COLO829 (cell line): ENCODE measurements at places on chromosomes 6 and 20.

GRCh38 chr6:167697316-167697715, 129.4 kb upstream of the AFDN start:
- no peak for DNase-seq

DNA sequence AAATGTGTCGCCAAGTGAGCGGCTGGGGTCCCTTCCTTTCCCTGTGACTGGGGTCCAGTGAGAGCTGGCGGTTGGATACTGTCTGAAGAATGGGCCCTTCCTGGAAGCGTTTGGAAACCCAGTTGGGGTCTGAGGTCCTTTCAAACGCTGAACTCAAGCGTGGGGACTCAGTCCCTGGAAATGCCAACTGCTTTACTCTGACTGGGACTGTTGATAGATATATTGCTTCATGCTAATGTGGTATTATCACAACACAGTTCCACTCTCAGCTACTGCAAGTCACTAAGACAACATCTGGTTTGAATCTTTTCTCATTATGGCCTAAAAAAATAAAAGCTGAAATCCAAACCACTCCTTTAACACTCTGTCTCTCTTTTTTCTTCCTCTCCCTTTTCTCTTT, 23.7 kb upstream of the PSMF1 start:
- no peak for DNase-seq

- no peak for DNase-seq
These were observed 101.9 kb upstream of the NAA20 start for GRCh38 chr20:19915111-19915798.

GRCh38 chr6:47335466-47335865, 25.8 kb upstream of the TNFRSF21 start:
- DNase-seq: no peak

DNA sequence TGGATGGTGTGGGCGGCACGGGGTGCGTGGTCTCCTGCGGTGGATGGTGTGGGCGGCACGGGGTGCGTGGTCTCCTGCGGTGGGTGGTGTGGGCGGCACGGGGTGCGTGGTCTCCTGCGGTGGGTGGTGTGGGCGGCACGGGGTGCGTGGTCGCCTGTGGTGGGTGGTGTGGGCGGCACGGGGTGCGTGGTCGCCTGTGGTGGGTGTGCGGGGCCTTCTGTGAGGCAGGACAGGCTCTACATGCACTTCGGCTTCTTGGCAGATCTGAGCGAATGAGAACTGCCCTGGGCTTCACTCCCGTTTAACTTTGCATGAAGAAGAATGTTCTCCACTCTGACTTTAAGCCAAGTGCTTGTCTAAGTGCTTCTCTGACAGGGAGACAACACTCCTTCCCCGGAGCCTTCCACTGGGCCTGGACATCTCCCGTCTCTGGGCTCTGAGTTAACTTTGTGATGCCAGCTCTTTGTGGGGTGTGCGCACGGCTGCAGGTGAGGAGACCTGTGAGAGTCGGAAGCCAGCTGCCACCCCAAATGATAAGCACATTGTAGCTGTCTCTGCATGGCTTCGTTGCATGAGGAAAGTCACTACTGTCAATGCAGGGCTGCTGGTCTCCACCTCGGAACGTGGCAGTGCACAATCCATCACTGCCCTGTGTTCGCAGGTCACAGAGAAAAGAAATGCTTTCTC, 244.8 kb downstream of the DLL1 start:
- DNase-seq: no peak

DNA sequence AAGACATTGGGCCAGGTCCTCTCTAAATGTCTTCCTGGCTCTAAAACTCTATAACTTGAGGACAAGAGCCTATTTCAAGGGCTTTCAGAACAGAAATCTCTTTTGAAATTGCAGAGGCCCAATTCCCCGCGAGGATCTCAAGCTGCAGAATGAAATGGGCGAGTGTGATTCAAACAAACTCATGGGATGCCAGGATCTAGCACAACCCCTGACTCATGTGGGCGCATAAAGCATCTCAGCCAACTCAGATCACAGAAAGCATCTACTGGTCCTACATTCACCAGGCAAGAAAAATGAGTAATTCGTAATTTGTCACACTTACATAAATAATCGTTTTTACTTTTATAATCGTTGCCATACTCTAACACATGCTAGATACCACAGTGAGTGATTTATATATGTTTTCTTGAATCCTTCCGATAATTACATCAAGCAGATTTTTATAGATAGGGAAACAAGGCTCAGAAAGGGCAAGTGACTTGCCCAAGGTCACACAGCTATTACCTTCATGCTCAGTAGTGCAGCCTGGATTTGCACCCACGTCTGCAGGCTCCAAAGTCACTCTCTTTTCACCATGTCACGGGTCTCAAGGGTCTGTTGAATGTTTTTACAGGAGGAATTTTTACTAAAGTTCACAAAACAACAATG, 26.2 kb downstream of the FOXF2 start:
- DNase-seq: no peak

GRCh38 chr6:41505122-41506049, 40.8 kb upstream of the FOXP4 start:
- no peak for DNase-seq

DNA sequence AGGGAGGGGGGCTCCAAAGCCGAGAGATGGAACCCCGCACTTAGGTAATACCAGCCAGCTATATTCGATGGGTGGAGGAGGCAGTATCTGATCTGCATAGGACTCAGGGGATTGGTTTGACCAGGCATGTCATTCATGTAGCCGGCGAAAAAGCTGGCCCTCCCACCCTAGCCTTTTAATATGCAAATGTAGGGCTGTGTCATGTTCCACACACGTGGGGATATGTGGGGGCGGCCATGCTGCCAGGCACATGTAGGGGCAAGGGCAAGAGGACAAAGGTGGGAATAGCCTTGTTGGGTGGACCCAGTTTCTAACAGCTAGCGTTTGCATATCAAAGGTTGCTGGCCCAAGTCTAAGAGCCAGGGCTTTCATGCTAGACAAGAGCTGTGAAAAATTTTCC, 39.1 kb upstream of the DDR1 start:
- DNase-seq: no peak

GRCh38 chr6:163750431-163751031, 336.0 kb downstream of the QKI start:
- no peak for DNase-seq

DNA sequence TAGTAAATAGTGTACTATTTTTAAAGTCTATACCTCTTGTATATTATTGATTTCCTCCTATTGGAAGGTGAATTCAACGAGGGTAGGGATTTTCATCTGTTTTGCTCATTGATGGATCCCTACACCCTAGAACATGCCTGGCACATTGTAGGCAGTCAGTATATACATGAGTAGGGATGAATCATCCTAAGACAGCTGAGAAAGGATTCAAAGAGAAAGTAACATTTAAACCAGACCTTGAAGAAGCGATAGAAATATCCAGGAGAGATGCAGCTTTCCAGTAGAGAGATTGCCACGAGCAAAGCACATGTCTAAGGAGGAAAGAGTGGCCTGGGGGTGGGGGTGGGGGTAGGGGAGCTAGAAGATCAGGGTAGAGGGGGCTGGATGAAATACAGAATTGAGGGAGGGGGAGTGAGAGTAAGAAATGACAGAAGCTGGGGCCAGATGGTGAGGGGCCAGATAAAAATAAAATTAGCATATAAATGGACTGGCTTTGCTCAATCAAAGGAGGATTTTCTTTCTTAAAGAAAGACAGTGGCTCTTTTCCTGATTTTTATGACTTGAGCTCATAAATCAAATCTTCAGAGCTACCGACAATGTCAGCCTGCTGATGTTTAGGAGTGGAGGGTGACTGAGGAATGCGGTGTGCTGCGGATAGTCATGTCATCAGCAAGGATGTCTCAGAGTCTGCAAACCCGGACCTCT, 168.2 kb downstream of the SAMD5 start:
- DNase-seq: no peak

- no peak for DNase-seq
These were observed 316.5 kb downstream of the BTBD9 start for GRCh38 chr6:38323216-38323615.

- DNase-seq: no peak
These were observed 154.5 kb upstream of the PRND start for GRCh38 chr20:4567170-4567569.

GRCh38 chr6:17530321-17530835, 69.7 kb upstream of the FAM8A1 start:
- no peak for DNase-seq

- no peak for DNase-seq
These were observed 572.6 kb upstream of the SYNCRIP start for GRCh38 chr6:86215323-86215722.

DNA sequence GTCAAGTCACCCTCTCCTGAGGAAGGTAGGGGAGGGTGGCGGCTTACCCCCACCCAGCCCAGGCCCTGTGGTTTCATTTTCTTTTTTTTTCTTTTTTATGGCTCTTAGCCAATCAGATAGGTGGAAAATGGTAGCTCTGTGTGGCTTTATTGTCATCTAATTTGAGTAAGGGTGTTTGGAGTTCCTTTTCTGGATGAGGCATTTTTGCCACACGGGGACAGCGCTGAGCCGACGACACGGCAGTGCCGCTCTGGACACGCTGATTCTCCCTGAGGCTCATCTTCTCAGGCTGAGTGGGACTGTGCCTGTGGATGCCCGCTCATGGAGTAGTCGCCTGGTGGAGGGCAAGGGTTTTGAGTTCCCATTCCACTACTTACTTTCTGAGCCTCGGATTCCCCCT, 37.6 kb upstream of the ANGPT4 start:
- no peak for DNase-seq

GRCh38 chr6:37583261-37583660, 83.6 kb upstream of the CCDC167 start:
- DNase-seq: no peak
